G401 (cell line): ENCODE measurements at places on chromosomes 6 and 20. TPM values are rescaled to one million over a fixed set of nuclear protein-coding genes. Genes with fewer than 3 reads are reported as not detected.

DNA sequence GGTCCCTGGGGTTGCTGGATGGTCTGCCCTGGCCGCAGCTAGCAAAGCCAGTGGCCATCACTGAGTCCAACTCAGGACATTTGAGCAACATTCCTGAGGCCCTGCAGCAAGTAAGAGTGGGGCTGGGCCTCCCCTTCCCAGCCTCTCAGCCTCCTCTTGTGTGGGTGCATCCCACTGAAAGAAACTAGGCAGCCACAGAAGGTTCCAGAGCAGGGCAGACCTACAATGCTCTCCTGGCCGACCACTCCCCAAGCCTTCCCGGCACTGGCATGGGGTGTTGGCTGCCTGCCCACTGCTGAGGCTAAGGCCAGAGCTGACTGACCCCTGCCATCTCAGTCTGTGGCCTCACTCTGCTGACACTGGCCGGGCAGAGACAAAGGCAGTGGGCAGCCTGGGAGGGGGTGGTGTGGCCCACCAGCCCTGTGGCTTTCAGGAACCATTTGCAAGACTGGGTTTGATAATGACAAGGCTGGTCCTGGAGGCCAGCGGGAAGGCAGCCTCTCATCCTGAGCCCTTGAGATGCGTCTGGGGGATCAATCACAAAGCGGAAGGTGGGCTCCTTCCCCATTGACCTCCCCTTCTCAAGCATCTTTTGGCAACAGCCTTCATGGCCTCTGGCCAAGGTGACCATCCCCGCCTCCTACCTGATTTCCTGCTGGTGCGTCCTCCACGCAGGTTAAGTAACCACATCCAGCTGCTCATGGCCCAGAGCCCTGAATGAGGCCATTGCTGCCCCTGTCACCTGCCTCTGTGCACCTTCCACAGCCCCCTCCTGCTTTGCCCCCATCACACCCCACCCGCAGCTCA, 9.6 kb downstream of the DLGAP4 start:
- DNase-seq, result no peak

DNA sequence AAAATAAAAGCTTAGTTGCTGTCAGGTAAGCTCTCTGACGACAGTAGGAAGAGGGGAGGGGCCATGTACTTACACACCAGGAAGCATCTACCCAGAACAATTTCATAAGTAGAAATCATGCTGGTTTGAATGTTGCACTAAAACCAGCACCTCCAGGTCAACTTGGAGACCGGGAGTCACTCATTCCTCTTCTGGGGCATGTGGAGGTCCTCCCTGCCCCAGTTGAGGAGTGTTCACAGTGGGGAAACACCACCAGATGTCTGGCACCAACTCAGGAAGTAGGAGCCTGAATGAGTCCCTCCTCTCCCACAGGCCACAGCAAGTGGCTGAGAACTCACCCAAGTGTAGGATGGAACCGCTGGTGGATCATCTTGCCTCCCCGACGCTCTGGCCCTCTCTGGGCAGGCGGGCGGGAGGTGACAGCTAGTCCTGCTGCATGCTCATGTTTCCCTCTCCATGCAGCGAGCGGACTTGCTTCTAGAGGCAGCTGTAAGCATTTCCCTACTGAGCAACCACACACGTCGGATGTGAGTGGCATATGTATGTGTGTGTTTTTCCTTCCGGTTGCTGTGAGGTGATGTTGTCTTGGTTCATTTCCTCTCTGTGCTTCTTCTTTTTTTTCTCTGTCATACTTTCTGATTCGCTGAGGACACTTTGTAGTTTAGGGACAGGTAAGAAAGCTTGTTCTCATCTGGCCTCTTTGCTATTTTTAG, 149.5 kb upstream of the NEDD9 start:
- DNase-seq, result no peak

DNA sequence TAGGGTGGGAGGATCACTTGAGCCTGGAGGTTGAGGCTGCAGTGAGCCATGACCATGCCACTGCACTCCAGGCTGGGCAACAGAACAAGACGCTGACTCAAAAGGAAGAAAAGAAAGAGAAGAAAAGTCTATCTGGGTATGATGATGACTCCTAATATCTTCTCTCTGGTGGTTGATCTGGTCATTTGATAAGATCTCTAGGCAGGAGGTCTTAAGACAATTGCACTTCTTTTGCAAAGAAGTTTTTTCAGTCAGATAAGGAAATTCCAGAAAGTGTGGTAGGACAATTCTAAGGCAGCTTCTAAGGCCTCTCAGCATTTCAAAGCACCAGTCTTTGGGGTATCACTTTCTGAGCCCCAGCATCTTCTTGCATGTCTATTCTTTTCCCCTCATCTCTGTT, 7.7 kb upstream of the AIF1 start:
- DNase-seq, result no peak

GRCh38 chr6:166413491-166413951, 30.8 kb upstream of the MPC1 start:
- DNase-seq, result no peak

GRCh38 chr20:47108994-47109393, 214.4 kb downstream of the EYA2 start:
- no peak for DNase-seq

- no peak for DNase-seq
Measured at GRCh38 chr20:52411611-52412010, 220.0 kb upstream of the ZFP64 start.

DNA sequence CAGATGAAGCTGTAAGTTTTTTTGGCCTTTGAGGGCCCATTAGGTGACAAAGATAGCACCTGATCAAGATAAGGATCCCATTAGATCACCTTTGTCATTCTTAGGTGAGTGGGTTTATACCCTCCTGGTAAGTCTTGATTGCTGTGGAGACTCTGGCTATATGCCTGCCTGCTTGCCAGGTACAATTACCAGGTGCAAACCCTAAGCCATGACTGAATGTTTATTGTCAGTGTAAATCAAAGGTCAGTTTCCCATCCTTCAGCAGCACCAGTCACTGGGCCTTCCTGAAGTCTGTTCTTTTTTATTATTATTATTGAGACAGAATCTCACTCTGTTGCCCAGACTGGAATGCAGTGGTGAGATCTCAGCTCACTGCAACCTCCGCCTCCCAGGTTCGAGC, 106.4 kb upstream of the FOXO3 start:
- no peak for DNase-seq

DNA sequence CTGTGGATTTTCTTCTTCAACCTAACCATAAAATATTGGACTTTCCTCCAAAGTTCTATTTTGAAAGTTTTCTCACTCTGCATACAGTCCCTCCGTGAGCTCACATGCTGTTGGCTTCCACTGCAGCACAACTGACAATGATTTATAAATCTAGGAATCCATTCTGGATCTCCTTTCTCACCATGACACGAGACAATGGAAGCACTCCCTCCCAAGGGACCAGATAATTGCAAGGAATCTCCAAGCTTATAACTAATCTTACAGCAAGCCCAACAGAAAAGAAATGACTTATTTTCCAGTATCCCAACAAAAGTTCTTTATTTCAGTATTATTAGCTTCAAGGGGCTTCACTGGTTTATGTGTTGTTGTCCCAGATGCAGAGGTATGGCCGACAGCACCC, 729.0 kb downstream of the RFPL4B start:
- DNase-seq, result no peak

DNA sequence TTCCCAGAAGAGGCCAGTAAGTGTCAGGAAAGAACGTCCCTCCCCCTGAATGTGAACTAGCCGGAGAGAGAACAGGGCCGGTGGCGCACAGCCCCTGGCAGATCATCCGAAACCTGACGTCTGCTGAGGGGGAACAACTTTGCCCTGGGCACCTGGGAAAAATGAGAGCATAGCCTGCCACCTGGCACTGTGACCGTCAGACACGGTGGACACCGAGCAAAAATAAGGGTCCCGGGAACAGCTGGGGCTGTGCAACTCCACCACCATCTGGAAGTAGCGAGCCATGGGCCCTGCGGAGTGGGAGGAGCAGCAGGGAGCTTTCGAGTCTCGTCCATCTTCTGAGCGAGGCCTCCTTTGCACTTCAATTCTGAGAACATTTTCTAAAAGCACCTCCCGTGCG, 110.8 kb downstream of the EDN3 start:
- no peak for DNase-seq

GRCh38 chr6:137550535-137550934, 56.3 kb upstream of the OLIG3 start:
- no peak for DNase-seq

GRCh38 chr20:57198132-57199072, 68.0 kb downstream of the BMP7 start:
- no peak for DNase-seq

DNA sequence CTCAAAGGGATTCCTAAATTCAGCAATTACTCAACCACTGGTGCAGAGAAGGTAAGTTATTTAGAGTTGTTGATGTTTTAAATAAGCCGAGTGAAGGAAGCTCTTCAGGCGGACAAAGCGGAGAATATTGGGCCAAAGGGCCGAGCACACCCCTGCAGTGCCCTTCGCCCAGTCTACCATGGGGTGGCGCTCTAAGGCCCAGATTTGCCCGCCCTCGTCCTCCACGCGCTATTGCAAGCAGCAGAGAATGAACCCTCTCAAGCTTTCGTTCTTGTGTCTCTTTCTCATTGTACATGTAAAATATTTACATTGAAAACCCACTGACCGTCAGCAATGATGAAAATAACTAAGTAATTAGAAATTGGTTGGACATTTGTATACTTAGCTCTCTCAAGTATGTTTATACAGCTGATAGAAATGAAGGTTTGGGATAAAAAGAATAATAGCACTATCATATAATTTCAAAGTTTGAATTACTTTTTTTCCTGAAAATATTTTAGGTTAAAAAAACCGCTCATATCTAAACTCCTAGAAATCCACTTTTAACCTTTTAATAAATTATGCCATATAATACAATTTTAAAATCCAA, 195.0 kb upstream of the CEP162 start:
- DNase-seq, result no peak

DNA sequence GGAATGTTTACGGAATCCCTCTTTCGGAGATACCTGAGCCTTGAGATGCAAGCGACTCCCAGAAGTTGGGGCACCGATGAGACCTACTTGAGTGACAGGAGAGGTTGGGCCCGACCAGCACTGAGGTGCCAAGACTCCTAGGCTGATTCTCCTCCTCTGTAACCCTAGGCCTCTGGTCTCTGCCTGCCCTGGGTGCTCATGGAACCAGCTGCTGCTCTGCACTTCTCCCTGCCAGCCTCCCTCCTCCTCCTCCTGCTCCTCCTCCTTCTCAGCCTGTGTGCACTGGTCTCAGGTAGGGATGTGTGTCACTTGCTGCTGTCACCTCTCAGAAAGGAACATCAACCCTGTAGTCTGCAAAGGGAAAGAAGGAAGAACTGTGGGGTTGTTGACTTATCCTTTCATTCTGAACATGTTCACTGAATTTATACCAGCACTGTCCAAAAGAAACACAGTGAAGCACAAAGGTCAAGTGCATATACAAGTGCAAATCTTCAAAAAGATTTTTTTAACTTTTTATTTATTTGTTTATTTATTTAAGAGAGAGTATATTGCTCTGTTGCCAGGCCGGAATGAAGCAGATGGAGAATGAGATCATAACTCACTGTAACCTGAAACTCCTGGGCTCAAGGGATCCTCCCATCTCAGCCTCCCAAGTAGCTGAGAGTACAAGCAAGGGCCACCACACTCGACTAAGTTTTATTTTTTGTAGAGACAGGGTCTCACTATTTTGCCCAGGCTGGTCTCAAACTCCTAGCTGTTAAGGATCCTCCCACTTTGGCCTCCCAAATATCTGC, 913 bp downstream of the BTN2A2 start:
- peak; percentile 75 for DNase-seq

GRCh38 chr20:57671662-57672061, 38.2 kb downstream of the PMEPA1 start:
- DNase-seq, result no peak

DNA sequence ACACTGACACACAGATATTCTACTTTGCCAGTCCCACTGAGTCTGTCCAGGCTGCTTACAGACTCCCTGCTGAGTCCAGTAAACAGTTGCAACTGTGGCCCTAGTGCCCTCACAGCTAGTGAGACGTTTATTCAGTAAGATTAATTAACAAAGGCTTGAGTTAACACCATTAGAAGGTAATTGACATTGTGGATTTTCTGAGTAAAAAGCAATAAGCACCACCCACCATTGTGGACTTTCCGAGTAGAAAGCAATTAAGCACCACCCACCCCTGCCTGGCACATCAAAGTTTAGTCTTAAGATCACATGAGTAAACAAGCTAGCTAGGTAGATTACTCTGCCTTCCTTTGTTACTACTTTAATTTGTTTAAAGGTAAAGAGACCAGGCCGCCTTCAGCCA, 408.6 kb upstream of the IMPG1 start:
- no peak for DNase-seq

GRCh38 chr20:36181934-36182603, 27.5 kb downstream of the EPB41L1 start:
- DNase-seq, result no peak

DNA sequence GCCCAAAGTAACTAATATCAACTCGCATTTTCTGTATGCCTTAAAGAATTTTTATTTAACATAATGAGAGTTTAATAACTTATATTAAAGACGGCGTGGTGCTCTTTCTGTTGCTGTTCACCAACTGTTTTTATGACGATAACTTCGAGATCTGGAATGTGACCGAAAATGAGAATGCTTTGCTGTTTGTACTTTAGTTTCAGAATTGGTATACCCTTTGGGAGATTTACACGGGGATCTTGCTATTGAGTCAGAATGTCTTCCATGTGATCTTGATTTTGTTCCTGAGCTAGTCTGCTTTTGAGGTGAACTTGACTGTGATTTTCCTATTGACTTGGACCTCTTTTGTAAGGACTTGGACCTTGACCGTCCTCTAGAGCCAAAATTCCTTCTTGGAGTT, 17.9 kb downstream of the PNRC1 start:
- DNase-seq, result no peak

- DNase-seq, result peak; percentile 86
Measured at GRCh38 chr6:5201271-5201670, 59.5 kb downstream of the LYRM4 start.

DNA sequence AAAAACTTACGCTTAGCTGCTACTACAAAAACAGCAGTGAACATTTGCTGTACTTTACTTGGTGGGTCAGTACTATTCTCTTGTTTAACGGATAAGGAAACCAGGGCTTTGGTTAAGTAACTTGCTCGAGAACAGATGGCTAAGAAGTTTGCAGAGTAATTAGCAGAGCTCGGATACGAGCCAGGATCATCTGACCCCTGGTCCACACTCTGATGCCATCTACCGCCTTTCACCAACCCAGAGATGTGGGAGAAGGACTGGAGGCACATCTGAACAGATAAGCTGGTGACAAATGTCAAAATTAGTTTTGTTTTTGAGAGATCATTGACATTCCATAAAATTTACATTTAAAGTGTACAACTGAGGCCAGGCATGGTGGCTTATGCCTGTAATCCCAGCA, 18.9 kb upstream of the RPL7L1 start:
- DNase-seq, result no peak

- DNase-seq, result no peak
Measured at GRCh38 chr20:755941-756340, 12.4 kb downstream of the SLC52A3 start.

DNA sequence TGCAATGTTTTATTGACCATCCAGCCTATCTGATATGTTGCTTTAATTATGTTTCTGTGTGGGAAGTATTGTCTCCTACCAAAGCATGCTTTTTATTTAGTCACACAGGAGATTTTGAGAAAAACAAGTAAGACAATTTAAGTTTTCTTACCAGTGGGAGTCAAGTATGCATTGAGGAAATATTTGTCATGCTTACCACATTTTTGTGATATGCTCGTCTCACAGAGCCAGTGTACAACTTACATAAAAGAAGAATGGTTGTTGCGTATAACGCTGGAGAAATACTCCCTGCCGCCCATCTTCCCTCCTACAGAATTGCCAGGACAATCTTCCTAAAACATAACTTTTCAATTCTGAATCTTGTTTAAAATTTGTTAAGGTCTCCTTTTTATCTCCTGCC, 37.1 kb upstream of the FILIP1 start:
- DNase-seq, result no peak

ZSCAN16 gene
- total RNA-seq, result not detected in 2 replicates

MRPS10 gene
- 50.7 and 57.7 TPM in 2 replicates for total RNA-seq

REM1 gene
- not detected in 2 replicates for total RNA-seq

PBOV1 gene
- total RNA-seq, result not detected in 2 replicates
